Stimulated activated naive CD4-positive, alpha-beta T cell (primary cell): ENCODE measurements at places on chromosomes 5 and 9.

- DNase-seq: no peak
Measured at GRCh38 chr9:131447600-131447999, 53.7 kb downstream of the PRRC2B start.

GRCh38 chr9:113184539-113184938, 33.7 kb downstream of the SLC31A2 start:
- DNase-seq: no peak

- no peak for DNase-seq
Measured at GRCh38 chr9:88623698-88624097, 88.7 kb downstream of the NXNL2 start.

DNA sequence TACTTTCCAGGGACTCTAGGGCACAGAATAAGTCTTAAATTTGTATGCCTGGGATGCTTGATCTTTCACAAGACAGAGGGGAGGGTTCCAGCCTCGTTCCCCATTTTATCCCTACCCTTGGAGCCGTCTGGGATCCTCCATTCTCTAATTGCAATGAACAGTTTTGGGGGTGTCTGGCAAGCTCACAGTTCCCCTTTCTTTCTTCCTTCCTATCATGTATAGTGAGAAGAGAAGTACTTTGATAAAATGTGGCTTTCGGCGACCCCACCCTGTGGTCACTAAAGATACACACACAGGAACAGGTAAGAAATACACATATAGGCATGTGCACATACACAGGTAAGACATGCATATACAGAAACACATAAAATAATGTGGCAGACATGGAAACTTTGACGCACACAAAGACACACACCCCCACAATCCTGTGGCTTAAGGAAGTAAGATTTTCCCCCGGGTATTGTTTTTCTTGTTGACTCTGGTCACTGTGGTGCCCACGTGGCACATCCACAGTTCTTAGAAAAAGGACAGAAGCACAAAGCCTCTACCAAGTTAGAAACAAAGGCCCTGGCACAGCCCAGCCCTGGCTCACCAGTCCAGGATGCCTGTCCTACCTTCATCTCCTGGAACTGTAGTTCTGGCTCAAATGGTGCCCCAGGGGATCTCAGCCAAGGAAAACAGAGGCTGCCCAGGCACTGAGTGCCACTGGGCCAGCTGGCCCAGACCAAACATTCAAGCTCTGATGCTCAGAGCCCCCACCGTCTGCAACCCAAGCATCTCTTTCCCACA, 6.3 kb upstream of the SMU1 start:
- DNase-seq: no peak

DNA sequence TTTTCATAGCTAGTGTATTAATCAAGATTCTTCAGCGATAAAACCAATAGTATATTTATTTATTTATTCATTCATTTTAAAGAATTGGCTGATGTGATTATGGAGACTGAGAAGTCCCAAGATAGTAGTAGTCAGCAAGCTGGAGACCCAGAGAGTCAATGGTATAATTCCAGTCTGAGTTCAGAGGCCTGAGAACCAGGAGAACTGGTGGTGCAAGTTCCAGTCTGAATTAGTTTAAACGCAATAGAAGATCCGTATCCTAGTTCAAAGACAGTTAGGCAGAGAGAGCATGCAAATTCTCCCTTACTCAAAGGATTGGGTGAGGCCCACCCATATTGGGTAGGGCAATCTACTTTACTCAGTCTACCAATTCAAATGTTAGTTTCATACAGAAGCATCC, 364.2 kb upstream of the RPS23 start:
- DNase-seq: no peak

GRCh38 chr9:19689328-19690101, 99.3 kb downstream of the SLC24A2 start:
- no peak for DNase-seq

DNA sequence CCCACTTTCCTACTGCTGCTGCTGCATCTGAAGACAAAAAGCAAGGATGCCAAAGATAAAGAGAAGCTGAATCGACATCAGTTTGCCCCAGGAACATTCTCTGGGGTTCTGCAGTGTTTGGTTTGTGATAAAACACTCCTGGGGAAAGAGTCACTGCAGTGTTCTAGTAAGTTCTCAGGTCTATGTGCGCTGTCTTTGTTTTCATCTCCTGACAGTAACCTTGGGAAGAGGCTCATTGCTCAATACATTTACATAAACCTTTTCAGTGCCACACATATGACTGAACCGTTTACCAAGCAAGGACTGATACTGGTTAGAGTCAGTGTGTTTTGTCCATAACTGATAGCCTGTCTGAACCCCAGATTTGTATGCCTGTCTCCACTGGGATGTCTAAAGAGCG, 232.1 kb downstream of the ARHGEF28 start:
- DNase-seq: no peak

DNA sequence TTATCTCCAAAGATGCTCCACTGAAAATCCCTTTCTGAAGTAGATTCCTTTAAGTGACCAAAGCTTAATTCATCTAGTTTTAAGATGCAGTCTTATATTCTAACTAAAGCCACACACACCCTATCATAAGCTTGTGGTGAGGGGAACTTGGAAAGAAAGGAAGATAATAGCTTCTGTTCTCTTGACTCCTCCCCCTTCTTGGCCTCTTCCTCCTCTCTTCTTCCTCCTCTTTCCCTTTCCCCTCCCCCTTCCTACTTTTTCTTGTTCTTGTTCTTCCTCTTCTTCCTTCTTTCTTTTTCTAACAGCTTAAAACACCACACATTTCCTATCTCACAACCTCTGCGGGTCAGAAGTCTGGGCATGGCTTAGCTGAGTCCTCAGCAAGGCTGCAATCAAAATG, 23.5 kb downstream of the IL7R start:
- no peak for DNase-seq

GRCh38 chr5:95081500-95081960, 203.4 kb downstream of the MCTP1 start:
- DNase-seq: peak; percentile 34

GRCh38 chr5:134547579-134547978, 22.1 kb downstream of the JADE2 start:
- no peak for DNase-seq

DNA sequence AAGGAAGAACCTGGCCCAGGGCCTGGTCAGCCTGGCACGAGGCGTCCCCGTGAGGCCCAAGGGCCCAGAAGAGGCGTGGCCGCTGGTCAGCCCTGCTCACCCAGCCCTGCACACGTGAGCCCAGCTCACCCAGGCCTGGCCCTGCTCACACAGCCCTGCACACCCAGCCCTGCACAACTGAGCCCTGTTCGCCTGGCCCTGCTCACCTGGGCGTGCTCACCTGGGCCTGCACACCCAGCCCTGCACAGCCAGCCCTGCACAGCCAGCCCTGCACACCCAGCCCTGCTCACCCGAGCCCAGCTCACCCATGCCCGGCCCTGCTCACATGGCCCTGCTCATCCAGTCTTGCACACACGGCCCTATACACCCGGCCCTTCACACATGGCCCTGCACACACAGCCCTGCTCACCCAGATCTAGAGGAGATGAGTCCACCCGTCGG, 2.1 kb downstream of the ZDHHC11 start:
- DNase-seq: no peak

- DNase-seq: no peak
Measured at GRCh38 chr5:99119326-99119725, 190.5 kb upstream of the CHD1 start.

DNA sequence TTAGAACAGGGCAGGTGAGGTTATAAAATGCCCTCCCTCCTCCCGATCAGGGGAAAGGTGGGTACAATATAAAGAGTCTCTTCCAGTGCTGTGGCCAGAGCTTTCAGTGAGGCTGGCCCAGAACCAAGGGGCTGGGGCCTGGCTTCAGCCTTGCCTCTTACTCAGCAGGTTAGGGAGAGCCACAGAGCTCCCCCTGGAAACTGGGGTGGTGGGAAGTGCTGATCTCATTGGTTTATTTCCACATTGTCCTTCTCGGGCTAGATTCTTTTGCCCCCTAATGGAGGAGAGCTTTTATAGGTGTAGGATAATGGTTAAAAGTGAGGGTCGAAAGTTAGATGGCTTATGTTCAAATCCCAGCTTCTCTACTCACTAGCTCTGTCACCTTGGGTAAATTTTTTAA, 186.7 kb upstream of the TBC1D2 start:
- DNase-seq: no peak

DNA sequence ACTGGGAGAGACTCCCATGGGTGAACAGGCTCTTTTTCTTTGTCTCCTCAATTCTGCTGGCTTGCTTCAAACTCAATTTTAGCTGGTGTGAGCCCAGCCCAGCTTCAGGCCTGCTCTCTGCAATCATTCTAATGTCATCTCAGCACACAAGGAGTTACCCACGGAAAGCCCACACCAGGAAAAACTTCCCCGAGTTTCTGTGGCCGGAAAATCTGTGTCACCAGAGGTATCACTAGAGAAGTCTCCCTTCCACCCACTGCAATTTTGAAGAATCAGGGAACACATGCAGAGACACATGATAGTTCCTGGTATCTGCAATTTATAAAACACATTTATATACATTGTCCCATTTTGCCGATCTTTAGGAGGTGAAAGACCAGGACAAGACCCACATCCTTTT, 13.5 kb upstream of the NDFIP1 start:
- DNase-seq: no peak

GRCh38 chr5:169426784-169427183, 125.8 kb upstream of the SLIT3 start:
- no peak for DNase-seq

- DNase-seq: no peak
Measured at GRCh38 chr5:179794171-179794570, 385 bp downstream of the LTC4S start.

GRCh38 chr9:99079542-99079941, 25.4 kb upstream of the TGFBR1 start:
- no peak for DNase-seq

GRCh38 chr5:72559866-72560766, 52.9 kb upstream of the ZNF366 start:
- DNase-seq: no peak

GRCh38 chr5:151195622-151196021, 28.3 kb downstream of the CCDC69 start:
- no peak for DNase-seq

- no peak for DNase-seq
Measured at GRCh38 chr9:137411260-137411644, 11.7 kb downstream of the EXD3 start.

- DNase-seq: no peak
Measured at GRCh38 chr9:121844098-121844497, 192.7 kb downstream of the DAB2IP start.

DNA sequence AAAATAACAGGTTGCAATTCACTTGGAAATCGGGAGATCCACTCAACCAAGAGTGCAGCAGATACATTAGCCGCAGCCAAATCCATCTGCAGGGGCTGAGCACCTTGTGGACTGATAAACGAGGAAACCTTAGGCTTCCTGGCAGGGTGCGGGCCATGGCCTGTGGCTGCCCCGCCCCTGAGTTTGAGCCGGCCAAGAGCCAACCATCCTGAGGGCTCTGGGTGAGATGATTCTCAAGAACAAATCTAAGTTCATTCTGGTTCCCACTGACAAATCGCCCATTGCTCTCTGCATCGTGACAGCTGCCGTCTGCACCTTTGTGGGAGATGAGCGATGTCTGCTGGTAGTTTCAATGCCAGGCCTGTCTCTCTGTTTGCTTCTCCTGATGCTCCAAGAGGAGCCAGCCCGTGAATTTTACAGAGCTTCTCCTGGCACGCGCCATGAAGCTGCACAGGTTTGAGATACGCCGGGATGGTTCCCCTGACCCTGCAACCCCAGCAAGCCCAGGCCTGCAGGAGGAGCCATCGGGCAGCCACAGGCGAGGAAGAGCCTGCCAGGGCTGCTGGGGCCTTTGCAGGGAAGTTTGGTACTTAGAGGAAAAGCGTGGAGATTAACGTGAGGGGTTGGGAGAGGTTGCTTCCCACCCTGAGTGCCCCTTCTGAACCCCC, 154.0 kb downstream of the OLFM1 start:
- DNase-seq: no peak

DNA sequence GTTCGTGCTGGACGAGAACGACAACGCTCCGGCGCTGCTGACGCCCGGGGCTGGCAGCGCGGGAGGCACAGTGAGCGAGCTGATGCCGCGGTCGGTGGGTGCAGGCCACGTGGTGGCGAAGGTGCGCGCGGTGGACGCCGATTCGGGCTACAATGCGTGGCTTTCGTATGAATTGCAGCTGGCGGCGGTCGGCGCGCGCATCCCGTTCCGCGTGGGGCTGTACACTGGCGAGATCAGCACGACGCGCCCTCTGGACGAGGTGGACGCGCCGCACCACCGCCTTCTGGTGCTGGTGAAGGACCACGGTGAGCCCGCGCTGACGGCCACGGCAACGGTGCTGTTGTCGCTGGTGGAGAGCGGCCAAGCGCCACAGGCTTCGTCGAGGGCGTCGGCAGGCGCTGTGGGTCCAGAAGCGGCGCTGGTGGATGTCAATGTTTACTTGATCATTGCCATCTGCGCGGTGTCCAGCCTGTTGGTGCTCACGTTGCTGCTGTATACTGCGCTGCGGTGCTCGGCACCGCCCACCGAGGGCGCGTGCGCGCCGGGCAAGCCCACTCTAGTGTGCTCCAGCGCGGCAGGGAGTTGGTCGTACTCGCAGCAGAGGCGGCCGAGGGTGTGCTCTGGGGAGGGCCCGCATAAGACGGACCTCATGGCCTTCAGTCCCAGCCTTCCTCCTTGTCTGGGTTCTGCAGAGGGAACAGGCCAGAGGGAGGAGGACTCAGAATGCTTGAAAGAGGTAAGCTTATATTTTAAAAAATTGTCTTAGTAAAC, 2.2 kb downstream of the PCDHA13 start:
- DNase-seq: no peak

DNA sequence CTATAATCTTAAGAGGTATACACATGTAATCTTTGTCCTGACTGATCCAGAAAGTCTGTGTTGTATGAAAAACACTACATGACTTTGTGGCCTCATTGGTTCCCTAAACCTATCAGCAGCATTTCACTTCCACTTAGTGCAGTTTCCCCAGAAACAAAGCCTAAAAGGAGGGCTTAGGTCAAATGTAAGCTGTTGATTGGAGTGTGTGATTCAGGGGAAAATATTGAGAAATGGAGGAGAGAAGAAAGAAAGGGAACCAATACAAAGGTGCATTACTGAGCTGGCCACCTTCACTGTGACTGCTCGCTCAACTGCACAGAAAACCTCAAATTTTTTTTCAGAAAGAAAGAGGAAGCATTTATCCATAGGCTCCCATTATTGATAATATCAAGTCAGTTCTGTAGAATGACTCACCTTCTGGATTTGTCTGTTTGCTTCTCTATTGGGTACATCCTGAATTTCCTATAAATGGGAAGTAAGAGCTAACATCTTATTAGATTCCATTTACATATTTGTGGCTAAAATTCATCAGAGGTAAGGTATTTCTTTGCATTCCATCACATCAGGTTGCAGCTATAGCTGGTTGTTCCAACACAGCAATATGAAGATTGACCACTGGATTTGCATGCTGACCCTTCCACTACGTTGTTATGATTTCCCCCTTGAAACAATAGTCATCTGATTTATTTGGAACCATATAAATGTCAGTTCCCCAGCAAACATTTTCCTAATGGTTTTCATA, 10.3 kb upstream of the FST start:
- DNase-seq: no peak

- DNase-seq: no peak
Measured at GRCh38 chr9:127058011-127058644, 64.3 kb downstream of the ANGPTL2 start.
